ENCODE measurements at places on chromosomes 2 and 18.

GRCh38 chr2:15047184-15047583, 414.7 kb downstream of the LRATD1 start:
- no peak for DNase-seq

DNA sequence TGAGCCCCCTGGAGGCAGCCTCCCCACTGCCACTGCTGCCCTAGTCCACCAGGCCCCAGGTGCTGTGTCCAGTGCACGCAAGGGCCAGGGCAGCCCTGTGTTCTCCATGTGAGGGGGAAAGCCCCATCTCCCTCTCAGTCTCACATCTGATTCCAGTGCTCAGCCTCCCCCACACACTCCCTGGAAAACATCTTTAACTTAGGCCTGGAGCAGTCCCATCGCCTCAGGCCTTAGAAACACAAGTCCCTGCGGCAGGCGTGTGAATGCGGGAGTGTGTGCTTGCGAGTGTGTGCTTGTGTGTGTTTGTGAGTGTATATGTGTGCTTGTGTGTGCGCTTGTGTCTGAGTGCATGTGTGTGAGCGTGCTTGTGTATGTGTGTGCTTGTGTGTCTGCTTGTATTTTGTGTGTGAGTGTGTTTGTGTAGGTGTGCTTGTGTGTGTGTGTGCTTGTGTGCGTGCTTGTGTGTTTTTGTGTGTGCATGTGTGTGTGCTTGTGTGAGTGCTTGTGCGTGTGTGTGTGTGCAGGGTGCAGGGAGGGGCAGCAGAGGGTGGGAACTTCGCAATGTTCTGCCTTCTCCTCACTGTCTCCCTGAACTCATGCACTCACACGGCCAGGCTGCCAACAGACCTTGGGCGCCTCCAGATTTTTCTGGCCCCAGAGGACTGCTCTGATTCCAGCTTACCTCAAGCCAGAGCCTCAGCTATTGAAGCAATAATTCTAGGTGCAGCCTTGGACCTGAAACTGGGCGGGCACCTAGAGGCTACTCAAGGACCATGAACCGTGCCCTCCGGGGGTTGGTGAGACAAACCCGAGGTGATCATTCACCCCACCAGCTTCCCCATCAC, 139.6 kb downstream of the CABLES1 start:
- DNase-seq: no peak

GRCh38 chr2:109155553-109156451, 26.8 kb downstream of the SH3RF3 start:
- DNase-seq: no peak

GRCh38 chr18:13179566-13180113, 38.9 kb upstream of the LDLRAD4 start:
- no peak for DNase-seq

- no peak for DNase-seq
These were observed 116.4 kb downstream of the KCNJ3 start for GRCh38 chr2:154814856-154815255.

DNA sequence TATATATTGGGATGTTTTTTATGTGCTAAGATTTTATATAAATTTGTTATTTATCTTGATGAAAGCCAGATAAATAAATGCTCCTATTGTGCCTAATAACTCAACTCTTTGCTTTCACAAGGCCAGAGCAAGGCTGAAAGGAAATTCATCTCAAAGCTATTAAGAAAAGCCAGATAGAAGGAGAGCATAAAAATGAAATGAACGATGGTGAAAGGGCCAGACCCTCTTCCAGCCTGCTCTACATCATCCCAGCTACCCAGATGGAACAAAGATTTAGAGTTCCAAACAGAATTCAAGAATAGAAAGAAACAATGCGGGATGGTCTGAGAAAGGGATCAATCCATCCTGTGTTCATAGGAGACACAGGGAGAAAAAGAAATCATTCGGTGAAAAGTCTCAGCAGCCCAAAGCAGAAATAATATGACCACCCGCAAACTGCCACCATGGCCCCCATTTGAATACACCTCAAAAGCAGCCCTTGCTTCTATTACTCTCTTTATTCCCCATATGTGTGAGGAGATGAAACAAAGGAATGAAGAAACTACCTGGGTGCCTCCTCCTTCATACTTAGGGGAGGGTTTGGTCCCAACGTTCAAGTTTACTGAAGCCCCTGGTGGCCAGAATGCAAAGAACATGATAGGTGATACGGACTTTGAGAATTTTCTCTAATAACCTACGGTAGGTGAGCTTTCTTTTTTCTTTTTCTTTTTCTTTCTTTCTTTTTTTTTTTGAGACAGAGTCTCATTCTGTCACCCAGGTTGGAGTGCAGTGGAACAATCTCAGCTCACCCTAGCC, 110.1 kb upstream of the FBXO11 start:
- DNase-seq: no peak

GRCh38 chr18:55444536-55444935, 143.5 kb downstream of the TCF4 start:
- no peak for DNase-seq

GRCh38 chr2:46770622-46771021, 145.0 kb downstream of the MCFD2 start:
- DNase-seq: no peak

- no peak for DNase-seq
These were observed 222.2 kb downstream of the MYCN start for GRCh38 chr2:16162491-16163040.

DNA sequence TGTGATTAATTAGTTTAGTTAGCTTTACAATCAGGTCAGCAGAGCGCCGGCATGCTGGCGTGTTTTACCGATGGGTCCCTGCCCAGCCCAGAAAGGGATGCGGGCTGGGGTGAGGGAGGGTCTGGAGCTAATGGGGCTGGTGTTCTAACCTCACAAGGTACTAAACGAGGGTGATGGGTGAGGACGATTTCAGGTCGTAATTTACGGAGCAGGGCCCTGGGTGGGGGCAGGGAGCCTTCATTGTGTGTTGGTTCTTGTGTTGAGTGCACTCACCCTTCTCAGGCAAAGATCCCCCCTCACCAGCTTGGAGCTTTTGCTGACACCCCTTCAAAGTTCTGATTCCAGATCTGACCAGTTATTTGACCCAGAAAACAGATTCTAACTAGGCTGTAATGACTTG, 39.5 kb downstream of the PTGR3 start:
- DNase-seq: no peak

- no peak for DNase-seq
These were observed 137.1 kb upstream of the CCDC150 start for GRCh38 chr2:196502386-196502785.

DNA sequence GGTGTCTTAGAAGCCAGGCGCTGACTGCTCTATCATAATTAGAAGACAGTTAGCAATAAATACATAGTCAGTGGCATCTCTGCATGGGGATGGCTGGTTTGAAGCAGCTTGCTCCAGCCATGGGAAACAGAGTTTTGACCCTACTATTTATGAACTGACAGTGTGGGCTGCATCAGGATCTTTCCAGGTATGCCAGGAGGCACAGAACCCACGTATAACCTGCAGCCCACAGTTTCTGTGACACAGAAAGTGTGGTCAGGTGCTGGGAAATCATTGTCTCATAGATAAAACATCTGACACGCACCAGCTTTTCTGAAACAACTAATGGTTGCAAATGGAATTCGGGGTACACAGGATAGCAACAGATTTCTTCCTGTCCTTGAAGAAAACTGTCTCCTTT, 34.7 kb downstream of the INPP4A start:
- DNase-seq: no peak

DNA sequence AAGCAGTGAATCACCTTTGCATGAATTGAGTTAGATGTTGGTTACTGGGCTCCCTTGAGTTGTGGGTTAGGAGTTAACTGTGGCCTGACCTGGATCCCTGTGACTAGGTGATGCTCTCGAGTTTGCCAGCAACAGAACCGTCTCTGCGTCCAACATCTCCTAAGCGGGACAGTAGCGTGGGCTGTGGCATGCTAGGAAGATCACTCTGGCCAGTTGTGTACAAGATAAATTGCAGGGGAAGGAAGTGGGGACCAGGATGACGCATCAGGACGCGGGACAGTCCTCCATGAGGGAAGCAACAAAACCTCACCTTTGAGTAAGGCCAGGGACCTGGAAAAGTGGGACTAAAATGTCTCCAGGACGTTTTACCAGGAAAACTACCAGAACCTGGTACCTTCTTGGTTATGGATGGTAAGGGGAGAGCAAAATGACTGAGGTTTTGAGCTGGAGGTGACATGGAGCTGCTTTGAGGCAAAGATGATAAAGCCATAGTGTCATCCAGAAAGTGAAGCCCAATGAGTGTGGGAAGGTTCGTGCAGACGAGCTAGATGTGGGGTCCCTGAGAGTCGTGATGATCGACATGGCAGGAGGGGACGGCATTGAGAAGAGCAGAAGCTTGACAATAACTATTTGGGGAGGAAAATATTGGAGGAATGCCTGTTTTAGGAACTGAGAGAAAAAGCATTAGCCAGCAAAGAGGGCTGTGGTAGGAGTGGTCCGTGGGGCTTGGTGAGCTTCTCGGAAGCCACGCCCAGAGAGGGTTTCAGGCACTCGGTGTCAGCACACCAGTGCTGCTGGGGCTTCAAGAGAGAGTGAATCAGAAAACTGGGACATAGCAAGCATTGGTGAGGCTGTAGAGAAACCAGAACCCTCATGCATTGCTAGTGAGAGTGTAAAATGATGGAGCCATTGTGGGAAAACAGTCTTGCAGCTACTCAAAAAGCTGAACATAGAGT, 95.1 kb downstream of the SMAD7 start:
- no peak for DNase-seq

DNA sequence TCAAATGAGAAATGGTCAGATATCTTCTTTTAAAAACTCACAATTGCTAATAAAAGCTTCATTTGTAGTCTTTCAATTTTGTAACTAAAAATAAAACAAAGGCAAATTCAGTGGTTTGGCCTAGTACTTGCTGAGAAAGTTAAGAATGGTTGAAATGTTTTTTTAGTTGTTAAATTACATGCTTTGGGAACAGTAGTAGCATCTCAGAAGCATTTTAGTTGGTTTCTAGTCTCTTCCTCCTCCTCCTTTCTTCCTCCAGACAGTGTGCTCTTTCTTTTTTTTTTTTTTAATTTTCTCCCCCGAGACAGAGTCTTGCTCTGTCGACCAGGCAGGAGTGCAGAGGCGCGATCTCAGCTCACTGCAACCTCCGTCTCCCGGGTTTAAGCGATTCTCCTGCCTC, 9.8 kb downstream of the TRAK2 start:
- no peak for DNase-seq

- no peak for DNase-seq
These were observed 259.8 kb downstream of the FBXO15 start for GRCh38 chr18:73887801-73888200.

- no peak for DNase-seq
These were observed 110.9 kb downstream of the STK39 start for GRCh38 chr2:168136392-168136977.

DNA sequence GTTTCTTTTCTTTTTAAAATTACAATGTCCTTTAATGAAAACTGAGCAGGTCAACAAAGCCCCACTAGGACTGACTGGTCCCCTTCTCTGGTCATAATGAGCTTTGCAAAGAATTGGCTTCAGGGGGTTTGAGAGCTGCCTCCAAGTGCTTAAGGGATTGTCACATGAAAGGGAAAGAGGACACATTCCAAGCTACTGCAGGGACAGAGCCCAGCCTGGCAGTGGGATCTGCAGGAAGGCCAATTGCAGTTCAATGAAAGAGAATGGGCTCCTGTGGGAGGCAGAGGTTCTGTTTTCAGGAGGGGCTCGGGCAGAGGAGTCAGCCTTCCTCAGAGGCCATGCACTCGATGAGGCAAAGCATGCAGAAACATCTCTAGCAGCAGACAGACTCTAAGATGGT, 84.1 kb upstream of the ACKR3 start:
- DNase-seq: no peak

DNA sequence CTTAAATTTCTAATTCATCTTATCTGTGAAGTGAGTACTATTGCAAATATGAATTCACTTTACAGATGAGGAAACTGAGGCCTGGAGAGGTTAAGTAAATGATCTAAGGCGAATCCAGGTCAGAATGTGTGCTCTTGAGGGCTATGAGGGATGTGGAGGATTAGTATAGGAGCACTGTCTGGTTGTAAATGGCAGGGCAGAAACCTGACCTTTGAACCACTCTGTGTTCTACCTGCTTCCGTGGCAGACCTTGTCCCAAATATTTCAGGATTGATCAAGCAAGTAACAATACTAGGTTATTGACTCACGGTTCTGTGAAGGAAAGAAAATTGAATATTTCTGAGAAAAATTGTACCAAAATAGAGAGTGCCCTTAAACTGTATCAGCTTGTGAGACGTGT, 74.7 kb downstream of the PTPRM start:
- no peak for DNase-seq

DNA sequence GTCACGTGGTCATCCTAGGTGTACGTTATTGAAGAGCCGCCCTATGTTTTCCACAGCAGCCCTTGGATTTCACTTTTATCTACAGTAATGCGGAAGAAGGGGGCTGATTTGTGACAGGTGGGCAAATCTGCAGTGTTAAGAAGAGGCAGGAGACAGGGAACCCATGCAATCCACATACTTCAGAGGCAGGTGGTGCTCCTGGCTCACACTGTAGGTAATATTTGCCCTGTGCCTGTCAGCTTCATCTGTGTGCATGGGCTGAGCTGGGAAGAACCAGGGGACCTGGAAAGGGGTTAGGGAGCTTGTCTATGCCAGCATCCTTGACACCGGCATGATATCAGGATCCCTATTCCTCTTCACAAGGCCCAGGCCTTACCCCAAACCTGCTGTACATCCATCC, 183.9 kb downstream of the SH3RF3 start:
- DNase-seq: no peak

- no peak for DNase-seq
These were observed 19.8 kb upstream of the DDX18 start for GRCh38 chr2:117794668-117795067.

- no peak for DNase-seq
These were observed at the start of gene COLEC12 for GRCh38 chr18:500632-501405. COLEC12 (minus strand) TSS chr18:500701; CDS start chr18:500514, 187 bp downstream.

- no peak for DNase-seq
These were observed 92.9 kb downstream of the COL5A2 start for GRCh38 chr2:189086710-189087109.

DNA sequence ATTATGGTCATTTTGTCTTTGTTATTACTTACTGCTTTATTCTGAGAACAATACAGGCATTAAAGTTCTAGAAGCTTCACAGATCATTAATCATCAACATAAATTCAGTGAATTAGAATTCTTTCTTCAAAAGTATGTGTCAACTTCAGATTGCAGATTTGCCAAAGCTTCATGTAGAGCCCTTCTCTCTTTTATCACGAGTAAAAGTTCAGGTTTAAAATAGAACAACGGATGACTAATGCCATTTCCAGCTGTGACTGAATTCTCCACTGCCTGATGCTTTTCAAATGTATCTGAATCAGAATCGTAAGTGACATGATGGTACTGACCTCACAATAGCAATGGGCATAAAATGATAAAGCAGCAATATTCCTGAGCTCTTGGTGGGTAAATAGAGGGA, 116.0 kb downstream of the ABCA12 start:
- no peak for DNase-seq

DNA sequence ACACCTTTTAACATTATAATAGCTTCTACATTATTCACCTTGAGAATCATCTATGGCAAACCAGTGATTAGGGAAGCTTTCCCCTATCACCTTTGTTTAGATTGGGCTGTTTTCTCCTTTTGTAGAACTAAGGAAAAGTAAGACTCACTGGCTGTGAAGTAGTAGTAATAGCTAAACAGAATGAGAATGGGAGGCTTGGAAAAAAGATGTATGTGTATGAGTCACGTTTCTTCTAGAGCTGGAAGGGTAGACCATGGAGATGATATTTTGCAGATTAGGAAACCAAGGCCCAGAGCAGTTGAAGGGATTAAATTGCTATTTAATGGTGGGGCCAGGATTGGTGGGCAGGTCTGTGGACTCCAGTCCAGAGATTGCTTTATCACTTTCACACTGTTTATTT, 214.5 kb downstream of the MCFD2 start:
- no peak for DNase-seq
